Cerebellar nuclear complex (tissue), 1 donor: ENCODE measurements at places on chromosomes 13 and 19.

DNA sequence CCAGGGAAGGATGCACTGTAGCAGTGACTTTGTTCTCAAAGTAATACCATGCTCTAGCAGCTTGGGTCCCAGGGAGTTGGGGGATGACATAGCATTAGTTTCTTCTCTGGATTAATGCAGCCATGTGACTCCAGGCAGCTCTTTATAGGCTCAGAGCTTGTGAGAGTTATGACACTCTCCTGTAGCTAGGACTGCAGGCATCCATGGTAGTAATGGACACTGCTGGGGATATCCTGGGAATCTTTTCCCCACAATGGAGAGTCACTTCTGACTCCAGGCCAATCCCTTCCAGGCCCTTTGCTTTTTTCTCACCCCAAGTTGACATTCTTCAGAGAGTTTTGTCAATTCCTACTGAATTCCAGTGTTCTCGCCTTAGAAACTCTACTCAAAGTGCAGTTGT is 270.9 kb downstream of the COG6 start:
- no peak for DNase-seq

- DNase-seq, result no peak
Measured at GRCh38 chr13:105956921-105957320, 578.5 kb downstream of the EFNB2 start.

DNA sequence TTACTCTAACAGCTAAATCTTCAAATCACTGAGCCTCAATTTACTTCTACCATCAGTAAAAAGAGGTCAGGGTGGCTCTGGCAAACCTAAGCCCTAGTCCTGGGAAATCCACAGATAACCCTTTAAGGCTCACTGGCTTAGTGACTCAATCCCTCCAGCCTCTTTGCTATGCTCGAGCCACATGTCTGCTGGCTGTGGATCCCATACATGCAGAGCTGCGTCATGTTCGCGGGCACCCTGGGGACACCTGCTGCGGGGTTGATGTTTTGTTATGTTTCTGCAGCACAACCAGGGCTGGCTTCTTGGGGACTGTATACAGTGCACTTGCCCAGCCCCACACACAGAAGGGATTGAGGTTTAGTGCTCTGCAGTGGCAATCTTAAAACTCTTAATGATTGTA is 41.6 kb upstream of the C13orf42 start:
- DNase-seq, result no peak

DNA sequence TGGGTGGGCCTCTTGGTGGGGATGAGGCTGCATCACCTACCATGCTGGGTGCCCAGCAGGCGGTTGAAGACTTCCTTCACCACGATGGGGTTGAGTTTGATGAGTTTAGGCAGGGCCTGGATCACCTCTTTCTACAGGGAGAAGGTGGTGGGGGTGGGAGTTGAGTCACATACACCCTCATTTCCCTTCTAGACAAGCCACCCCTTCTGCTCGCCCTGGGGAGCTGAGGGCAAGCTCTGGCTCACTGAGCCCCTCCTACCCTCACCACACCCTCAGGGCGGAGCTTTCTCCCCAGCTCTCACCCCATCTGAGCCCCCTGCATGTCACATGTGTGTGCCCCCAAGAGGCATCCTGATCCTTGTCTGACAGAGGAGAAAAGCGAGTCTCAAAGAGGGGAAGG is 7.6 kb upstream of the RSPH6A start:
- no peak for DNase-seq

DNA sequence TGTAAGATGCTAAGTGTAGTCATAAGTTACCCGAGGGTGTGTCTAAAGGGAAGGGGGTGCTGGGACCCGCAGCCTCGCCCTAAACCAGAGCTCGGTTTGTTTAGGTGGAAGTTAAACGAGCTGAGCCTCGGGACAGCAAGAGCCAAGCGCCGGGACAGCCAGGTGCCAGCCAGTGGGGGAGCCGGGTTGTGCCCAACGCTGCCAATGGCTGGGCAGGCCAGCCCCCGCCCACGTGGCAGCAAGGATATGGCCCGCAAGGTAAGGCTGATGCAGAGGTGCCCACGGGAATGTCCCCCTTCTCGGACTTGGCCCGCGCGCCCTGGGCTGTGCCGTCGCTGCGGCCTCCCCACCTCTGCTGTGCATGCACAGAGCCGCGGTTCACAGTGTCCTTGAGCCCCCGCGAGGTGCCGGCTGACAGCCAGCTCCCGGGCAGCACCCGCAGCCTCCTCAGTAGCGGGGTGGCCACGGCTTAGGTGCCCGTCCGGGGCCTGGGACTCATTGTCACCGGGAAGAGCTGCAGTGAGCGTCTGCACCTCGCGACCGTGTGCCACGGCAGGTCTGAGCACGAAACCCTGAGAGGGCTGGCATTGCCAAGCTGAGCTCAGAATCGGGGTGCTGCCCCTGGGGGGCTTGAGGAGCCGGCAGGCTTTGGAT is 9.3 kb upstream of the RPS15 start:
- no peak for DNase-seq
